CD4-positive, alpha-beta T cell treated with Interleukin-6 for 4 hours (primary cell): ENCODE measurements at places on chromosomes 5 and 9.

DNA sequence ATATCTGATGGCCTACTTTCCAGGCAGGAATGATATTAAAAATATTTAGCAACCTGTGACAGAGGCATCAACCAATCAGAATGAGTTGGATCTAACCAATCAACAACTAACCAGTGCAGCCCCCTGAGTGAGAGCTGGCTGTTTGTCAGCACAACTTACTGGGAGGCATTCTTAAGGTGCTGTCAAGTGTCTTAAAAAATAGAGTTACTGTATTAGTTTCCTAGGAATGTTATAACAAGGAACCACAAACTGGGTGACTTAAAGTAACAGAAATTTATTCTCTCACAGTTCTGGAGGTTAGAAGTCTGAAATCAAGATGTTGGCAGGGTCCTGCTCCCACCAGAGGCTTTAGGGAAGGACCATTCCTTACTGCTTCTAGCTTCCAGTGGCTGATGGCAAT is 85.2 kb downstream of the ATG10 start:
- no peak for DNase-seq

GRCh38 chr5:119996128-119996527 is 366.8 kb downstream of the FAM170A start:
- no peak for DNase-seq

GRCh38 chr5:178210073-178210535 is 5.8 kb downstream of the HNRNPAB start:
- no peak for DNase-seq

- DNase-seq, result no peak
Observed at GRCh38 chr9:27088981-27089380, 20.0 kb upstream of the TEK start.

- peak; percentile 53 for DNase-seq
Observed at GRCh38 chr5:176559683-176560082, 10.5 kb downstream of the CDHR2 start.

DNA sequence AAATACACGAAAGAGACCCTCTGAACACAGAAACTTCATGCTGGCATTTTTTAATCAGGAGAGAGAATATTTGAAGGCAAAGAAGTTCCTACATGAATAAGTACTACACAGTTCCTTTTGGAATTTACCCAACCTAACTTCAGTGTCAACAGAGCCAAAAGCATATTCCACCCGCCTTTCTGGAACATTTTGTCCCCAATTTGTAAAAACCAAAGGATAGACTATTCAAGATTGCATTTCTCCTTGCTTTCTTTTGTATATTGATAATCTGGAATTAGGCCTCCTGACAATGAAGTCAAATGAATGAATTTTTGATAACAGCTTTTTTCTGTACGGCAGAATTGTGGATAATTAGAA is 39.4 kb upstream of the TRAF1 start:
- DNase-seq, result no peak

DNA sequence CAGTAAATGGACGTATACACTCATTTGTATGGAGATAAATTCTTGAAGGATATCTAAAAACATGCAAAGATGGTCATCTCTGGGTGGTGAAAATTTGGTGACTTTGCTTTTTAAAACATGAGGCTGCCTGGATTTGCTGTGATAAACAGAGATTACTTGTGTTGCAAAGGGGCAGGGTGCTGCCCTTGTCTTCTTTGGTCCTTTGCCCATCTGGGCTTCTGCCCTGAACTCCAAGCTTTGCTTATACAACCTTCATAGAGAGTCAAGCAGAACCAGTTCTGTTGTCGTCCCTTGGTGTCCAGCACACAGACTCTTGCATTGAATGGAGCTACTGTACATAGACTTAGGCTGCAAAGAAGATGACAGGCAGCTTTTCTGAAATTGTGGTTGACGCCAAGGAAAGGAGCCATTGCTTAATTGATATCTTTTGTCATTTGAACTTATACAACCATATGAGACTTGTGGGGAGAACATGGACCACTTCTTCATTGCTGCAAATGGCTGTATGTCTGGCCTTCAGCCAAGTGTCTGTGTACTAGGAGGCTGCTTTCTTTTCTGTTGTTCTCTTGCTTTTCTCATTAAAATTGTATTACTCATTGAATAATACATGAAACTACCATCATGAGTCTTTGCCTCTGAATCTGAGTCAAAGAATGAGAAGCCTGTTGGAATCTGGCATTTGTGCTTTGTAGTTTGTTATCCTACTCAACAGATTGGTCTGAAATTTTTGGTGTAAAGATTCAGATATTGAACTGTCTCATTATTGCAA is 152.5 kb downstream of the DMRT2 start:
- no peak for DNase-seq

GRCh38 chr9:3359048-3359692 is 166.6 kb downstream of the RFX3 start:
- no peak for DNase-seq

GRCh38 chr9:124526174-124526573 is 19.0 kb upstream of the NR5A1 start:
- no peak for DNase-seq

DNA sequence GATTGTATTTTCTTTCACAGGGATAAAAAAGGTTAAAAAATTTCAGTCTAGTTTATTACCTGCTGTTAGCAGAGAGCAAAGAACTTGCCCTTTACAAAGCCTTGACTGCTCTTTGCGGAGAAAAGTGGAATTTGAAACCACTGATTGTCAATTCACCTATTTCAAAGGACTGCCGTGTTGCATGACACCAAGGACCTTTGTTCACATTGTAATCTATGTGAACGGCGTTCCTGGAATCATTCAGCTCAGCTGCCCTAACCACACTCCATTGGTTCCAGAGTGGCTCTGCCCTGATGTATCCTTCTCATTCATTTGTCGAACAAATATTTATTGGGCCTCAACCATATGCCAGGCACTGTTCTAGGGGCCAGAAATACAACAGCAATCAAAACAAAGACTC is 377.5 kb upstream of the RFX3 start:
- no peak for DNase-seq

- DNase-seq, result no peak
Observed at GRCh38 chr5:108259306-108259705, 122.6 kb downstream of the FBXL17 start.

DNA sequence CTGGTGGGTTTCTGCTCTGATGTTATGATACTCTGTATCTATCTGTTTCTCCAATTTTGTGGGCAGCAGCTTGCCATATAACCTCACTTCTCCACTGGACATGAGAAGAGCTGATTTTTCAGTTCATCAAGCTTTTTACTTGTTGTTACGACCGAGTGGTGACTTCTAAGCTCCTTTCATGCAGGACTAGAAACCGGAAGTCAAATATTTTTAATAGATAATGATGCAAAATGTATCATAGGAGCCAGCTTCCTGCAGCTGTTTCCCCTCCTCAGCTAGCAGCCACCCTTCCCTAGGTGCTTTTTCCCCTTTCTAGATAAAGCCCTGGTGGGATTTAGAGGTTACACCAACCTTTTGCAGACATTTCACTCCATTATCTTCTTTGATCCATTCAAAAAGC is 17.0 kb upstream of the ADAM19 start:
- DNase-seq, result no peak

GRCh38 chr5:147403651-147404640 is 105.9 kb downstream of the DPYSL3 start:
- DNase-seq, result no peak

DNA sequence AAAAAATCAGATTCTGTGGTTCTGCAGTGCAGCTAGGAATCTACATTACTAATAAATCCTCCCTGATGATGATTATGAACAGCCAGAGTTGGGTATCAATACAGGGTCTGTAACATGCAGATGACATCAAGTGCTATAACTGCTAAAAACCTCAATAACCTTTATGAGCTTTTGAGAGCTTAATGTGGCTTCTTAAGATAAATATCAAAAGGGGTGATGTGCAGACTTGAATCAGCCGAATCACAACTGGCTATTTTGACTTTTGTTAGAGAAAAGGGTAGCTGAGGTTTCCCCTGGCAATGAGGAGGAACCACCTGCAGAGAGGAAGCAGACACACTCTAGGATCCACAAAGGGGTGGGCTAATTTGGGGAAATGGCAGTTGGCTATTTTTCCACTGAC is 30.2 kb downstream of the CAPSL start:
- DNase-seq, result no peak
